ENCODE measurements at places on chromosomes 1 and 21.

DNA sequence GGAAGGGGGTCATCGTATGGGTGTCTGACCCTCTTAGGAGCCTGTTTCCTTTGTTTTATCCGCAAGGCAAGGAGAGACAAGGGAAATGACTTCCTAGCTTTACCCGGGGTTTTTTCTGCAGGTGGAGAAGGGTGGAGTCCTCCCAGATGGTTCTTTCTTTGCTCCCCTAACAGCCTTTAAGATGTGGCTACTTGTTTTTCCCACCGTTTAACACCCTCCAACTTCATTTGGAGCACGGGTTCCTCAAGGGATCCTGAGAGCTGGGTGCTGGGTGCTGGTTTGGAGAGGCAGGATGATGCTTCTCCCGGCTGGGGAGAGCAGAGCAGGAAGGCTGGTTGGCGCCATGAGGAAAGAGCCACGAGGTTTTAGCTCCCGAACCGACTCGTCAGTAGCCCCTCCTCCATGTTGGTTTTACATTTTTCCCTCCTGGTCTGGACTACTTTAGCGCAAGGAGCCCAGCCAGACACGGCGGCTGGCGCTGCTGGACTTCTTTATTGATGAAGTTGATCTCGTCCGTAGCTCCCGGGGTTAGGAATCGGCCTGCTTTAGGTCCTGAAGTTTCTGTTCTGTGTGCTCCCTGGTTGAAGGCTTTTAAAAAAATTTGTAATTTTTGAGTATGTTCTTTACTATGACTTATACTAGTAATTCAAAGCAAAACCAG, 1.4 kb downstream of the UCK2 start:
- DNase-seq = peak; percentile 88

DNA sequence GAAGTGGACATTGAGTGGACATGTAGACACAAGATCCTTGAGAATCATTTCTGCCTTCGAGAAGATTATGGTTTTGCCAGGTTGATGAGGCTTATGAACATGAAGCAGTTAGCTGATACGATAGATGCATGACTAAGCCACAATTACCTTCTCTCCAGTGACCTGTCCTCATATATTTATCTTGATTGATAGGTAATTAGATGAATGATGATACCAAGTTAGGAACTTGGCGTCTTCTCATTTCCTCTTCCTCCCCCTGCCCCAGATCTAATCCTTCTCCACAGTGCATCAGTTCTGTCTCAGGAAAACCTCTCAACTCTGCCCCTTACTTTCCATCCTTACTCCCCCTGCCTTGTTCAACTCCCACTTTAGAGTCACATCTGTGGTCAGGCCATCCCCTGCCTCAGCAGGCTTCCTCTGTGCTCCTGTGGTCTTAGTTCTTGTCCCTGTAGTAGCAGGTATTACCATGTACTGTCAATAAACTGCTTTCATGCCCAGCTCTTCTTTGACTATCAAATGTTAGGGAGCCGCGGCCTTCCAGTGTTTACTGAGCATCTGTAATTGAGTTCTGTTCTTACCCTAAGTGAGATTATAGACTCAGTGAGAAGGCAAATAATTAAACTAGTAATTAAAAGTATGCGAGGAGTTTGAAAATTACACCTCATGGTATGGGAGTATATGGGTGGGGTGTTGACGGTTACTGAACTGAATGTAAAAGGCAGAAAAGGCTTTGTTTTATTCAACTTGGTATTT, 5.1 kb downstream of the ST6GALNAC3 start:
- DNase-seq = no peak

- peak; percentile 94 for DNase-seq
These were observed 656.4 kb downstream of the LTN1 start for GRCh38 chr21:28336314-28336713.

GRCh38 chr1:43104027-43104763, 67.9 kb downstream of the EBNA1BP2 start:
- DNase-seq = no peak
